CD4-positive, alpha-beta T cell treated with Interleukin-12 subunit alpha and Interleukin-12 subunit beta, for 1 hour (primary cell): ENCODE measurements at places on chromosomes 16 and 17.

GRCh38 chr17:36089339-36089865, 541 bp downstream of the CCL3 start:
- DNase-seq = no peak

GRCh38 chr16:62068747-62069146, 32.5 kb upstream of the CDH8 start:
- DNase-seq = no peak

DNA sequence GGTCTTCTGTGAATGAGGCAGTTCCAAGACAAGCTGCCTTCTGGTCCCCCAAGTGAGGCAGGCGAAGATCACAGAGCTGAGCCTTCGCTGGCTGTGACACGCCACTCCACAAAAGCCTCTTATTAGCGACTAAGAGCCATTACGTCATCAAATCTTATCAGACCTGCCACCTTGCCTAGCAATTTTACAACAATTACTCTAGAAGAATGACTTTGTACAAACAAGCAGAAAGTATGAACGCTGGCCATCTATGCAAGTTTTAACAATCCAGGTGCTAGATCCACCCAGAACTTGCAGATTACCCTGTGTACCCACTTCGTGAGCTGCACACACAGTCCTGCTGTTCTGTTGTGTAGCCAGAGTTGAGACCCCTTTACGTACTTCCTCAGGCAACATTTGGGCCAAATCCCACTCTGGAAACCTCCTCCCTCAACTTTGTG, 3.8 kb upstream of the ICAM2 start:
- no peak for DNase-seq

DNA sequence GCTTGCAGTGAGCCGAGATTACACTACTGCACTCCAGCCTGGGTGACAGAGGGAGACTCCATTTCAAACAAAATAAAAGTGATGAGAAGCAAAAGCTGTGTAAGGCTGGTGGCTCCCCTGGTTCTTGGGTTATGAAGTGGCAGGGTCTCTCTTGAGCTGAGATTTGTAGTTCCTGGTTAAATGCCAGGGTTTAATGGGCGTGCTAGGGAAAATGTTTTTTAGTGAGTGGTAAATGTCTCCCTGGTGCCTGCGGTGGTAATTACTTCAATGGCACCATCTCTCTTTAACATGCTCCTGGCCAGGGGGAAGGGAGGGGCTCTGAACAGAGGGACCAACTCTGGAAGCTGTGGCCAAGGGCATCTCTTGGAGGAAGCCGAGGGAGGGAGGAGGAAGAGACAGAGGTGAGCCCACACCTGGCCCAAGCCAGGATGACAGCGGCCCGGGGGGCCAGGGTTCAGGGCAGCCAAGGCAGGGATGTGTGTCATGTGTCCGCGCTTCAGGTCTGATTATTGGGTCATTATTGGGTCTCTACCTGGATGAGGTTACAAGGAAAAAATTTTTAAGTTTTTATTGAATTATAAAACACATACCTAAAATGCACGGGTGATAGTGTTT, 17.8 kb upstream of the RPL38 start:
- no peak for DNase-seq

- no peak for DNase-seq
These were observed 551 bp downstream of the WDR81 start for GRCh38 chr17:1724869-1725641.

DNA sequence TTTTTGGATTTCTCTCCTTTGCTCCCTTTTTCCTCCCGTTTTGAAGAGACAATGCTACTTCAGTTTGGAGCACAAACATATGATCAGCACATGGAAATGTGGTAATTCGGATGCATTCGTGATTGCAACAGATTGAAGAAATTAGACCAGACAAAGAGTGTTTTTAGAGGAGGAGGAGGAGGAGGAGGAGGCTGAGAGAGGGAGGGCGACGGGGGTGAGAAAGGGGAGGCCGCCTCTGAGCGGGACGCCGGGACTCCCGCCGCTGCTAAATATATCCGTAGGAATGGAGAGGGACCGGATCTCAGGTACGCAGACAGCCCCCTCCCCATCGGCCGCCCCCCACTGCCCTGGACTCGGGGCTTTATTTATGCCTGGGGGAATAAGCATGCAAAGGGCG, 179.3 kb downstream of the SEC14L1 start:
- no peak for DNase-seq

- no peak for DNase-seq
These were observed 56.1 kb upstream of the STAC2 start for GRCh38 chr17:39281806-39282205.

DNA sequence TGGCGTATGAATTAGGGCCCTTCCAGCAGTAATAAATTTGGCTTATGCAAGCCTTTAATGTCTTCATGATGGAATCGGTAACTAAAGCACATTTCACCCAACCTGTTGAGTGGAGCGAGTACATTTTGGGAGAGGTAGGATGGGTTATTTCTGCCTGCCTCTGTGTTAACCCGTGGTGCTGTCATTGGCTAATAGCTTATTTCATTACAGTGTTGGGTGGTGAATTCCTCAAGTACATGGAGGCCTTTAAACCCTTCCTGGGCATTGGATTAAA, 17.8 kb upstream of the TBKBP1 start:
- no peak for DNase-seq

DNA sequence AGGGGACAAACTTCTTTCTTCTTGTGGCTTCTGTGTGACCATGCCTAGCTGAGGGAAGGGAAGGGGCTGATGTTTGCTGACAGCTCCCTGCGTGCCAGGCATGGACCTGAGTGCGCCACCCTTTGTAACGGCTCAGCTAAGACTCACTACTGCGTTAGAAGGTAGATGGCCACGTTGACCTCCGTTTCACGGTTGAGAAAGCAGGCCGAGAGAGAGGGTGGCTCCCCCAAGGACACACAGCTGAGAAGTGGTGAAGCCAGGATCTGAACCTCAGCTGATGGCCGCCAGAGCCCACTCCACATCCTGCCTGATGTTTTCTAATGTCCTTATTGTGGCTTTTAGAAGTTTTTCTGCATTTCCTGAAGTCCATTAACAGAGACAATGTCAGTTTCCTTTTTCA, 45.1 kb downstream of the RGS9 start:
- DNase-seq = no peak

DNA sequence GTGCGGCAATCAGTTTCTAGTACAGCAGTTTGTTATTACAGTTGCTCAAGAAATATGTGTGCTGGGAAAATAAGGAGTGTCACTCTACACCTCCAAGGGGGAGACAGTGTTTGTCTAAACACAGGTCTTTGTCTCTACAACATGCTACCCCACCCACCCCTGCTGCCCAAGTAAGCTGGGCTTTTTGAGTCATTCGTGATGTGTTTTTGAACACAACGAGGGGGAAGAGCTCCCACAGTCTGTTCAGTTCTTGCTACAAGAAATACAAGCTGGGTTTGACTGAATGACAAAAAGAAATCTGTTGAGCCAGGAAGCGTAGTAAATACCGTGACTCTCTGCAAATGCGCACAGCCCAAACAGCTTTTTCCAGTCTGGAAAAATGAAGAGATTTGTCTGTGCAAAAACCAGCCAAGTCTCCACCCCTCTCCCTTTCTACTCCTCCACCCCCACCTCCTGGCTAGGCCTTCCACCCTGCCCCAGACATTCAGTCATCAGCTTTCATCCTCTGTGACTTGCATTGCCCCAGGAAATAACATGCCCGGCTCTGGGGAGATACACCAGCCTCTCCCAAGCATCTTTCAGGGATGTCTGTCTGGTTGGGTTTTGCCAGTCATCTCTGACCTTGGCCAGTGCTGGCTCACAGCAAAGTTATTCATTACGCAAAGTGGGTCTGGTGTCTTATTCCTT, 25.7 kb downstream of the CHD9 start:
- DNase-seq = no peak

GRCh38 chr16:28014851-28015250, 48.7 kb downstream of the GSG1L start:
- no peak for DNase-seq

DNA sequence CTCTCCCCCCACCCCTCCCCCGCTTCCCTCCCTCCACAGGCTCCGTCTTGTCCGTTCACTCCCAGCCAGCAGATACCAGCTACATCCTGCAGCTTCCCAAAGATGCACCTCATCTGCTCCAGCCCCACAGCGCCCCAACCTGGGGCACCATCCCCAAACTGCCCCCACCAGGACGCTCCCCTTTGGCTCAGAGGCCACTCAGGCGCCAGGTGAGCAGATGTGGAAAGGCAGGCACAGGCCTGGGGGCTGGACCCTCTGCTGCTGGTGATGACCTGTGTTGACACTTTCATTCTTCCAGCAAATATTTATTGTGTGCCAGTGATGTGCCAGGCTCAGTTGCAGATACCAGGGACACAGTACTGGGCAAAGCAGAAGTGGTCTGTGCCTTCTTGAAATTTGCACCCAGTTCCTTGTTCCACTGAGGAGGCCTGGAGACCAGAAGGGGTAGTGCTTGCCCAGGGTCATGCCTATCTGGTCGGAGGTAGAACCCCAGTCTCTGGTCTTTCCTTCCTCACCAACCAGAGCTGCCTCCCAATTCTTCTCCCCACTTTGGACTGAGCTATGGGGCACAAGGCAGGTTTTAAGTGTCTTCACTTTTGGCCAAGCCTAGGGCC, 10.3 kb upstream of the ABCC3 start:
- no peak for DNase-seq

DNA sequence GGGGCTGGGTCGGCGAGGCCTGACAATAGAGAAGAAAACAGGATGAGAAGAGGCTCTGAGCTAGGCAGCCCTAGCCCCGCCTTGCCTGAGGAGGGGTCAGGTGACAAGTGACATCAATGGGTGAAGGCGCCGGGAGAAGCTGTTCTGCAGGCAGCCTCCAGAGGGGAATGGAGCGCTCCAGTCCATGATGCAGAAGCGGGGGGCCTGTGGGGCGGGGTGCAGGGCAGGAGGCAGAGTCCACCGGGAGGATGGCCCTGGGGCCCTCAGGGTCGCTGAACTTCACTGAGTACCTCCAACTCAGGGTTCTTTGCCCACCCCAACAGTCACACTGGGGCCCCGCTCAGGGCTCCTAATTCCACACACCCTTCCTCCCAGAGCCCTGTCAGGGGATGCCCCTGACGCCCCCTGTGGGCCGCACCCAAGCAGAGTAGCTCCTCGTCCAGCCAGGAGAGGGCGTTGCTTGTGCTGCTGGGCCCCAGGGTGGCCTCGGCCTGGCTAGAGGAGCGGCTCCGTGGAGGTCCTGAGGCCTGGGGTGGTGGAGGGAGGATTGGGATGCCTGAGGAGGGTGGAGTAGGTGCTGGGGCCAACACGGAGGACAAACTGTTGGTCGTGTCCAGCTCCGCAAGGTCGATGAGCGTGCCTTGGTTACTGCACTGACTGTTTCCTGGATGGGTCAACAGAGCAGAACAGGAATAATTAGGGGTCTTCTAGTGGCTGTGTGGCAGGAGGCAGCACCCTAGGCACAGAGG, 20.8 kb downstream of the GGA3 start:
- DNase-seq = peak; percentile 28

DNA sequence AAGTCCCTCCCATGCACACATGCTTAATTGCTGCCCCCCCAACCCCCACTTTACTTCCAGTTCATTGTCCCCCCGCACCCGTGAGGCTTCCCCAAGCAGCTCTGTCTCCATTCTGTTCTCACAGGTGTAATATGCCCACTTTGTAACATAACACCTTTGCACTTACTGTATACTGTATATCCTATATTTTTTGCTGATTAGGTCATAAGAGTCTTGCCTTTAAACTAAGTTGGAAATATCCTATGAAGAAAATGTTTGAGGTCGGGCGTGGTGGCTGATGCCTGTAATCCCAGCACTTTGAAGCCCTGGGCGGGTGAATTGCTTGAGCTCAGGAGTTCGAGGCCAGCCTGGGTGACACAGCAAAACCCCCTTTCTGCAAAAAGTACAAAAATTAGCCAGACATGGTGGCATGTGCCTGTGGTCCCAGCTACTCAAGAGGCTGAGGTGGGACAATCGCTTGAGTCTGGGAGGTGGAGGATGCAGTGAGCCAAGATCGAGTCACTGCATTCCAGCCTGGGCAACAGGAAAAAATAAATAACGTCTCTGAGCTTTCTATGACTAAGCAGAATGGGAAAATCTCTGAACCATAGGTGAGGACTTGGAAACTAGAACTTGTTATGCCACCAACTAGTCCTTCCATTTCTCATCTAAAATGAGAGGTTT, 76.1 kb downstream of the TNRC6C start:
- DNase-seq = no peak

DNA sequence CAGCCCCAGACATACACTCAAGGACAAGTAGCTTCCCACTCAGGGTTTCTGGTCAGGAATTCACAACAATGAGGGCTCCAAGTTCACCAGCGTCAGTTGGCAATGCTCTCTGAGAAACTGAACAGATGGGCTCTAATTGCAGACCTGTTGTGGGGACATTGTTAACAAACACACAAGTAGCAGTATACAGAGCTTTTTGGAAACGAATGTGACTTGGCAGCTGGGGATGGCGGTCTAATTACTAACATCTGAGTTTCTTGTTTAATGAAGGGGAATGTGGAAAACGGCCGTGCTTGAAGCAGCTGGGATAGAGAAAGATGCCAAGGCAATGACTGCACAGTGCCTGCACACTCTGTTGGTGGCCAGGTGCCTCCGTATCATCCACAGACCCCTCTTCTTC, 316.1 kb upstream of the IRX3 start:
- DNase-seq = no peak

DNA sequence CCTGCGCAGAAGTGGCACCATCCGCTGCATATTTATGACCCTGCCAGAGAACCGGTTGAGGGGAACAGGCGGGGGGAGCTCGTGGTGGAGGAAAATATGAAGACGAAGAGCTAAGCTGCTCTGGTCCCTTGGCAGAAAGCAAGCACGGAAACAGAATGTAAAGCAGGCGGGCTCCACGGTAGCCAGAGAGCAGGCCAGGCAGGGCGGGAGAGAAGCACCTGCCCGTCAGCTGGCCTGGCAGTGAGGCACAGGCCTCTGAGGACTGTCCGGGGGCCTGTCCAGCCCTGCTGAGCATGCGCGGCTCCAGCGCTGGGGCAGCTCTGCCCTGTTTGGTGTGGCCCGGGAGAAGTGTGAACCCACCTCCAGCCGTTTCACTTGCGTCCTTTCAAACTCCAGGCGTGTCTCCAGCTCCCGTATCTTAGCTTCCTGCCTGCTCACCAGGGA, 46.7 kb downstream of the PIPOX start:
- no peak for DNase-seq

GRCh38 chr16:48136547-48137360, 19.0 kb downstream of the ABCC12 start:
- no peak for DNase-seq

DNA sequence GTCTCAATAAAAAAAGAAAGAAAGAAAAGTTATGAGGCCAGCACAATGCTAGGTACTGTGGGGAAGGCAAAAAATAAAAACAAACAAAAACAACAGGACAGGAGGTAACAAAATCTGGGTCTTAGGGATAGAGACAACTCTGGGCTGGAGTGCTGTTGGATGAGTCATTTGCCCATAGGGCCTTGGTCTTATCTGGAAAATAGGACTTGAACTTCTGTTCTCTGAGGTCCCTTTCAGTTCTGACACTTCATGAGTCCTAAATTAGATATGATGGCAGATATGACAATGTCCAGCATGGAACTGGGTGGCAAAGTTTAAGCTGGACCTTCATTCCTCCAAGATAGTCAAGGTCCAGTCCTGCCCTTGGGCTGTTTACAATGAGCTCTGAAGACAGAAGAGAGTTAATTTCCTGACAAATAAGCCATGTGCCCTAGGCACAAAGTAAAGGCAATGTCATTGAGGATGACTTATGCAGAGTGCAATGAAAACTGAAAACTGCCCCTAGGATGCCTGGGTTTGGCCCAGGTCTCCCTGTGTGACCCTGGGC, 8.9 kb upstream of the HDAC5 start:
- no peak for DNase-seq
